ENCODE measurements at places on chromosomes 2 and 18. TPM values are rescaled to one million over a fixed set of nuclear protein-coding genes. Genes with fewer than 3 reads are reported as not detected.

- peak; percentile 45 for DNase-seq
These were observed 611 bp downstream of the TCF7L1 start for GRCh38 chr2:85133751-85134254.

The VIT gene
- total RNA-seq, result 0.22 TPM

DNA sequence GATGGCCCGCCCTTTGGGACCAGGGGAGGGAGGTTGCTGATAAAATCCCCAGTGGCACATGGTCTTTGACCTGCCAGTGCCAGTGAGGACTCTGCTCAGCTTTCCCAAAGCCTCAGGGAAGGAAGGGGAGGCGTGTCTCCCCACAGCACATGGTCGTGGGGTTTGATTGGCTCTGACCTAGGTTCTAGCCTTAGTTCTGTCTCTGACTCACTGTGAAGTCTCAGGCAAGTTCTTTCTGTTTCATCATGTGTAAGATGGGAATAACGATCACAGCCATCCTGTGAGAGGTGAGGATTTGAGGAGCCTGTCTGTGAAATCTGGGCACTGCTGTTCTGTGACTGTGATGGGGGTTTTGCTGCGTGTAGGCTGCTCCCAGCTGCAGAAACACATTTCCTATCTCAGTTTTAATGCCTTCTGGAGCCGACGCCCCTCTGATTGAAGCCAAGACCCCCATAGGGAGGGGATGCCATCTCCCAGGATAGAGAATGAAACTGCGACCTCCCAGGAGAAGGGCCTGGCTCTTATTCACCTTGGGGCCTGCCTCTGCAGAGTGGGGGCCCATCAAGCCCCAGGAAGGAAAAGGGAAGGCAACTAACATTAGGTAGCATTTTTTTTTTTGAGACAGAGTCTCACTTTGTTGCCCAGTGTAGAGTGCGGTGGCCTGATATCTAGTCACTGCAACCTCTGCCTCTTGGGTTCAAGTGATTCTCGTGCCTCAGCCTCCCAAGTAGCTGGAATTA, 84.0 kb downstream of the DDX1 start:
- peak; percentile 22 for DNase-seq

GRCh38 chr2:120180066-120180465, 43.1 kb downstream of the TMEM185B start:
- no peak for DNase-seq

- no peak for DNase-seq
These were observed 308.3 kb upstream of the EPAS1 start for GRCh38 chr2:45988879-45989278.

- no peak for DNase-seq
These were observed 254.6 kb downstream of the CDH20 start for GRCh38 chr18:61587865-61588264.

DNA sequence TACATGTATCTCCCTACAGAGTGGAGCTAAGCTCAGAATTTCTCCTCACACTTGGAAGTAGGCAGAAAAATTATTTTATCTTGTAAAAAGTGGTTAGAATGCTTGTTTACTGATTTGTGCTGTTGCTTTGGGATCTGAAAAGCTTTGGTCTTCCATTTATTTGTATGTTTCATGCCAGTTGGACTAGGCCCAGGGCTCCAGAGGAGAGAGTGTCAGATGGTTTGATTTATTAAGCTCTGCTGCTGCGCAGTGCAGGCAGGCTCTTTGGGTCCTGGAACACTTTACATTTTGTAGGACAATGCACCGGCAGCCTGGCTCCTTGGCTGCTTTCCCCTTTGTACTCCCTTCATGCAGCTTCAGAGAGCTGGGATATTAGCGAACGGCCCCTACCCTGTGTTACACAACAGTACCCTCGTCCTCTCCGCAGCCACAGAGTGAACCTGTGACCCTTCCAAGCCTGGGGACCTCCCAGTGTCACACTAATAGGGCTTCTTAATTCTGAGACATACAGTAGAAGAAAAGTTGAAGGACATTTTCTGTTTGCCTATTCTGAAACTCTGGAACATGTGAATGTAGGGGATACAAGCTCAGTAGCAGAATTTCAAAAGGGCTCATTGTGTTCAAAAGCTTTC, 56.7 kb upstream of the EML6 start:
- peak; percentile 59 for DNase-seq

All from lung microvascular endothelial cell (primary cell).